ENCODE measurements at places on chromosomes 12 and 14.

- no peak for DNase-seq
Observed at GRCh38 chr14:61841145-61841544, 78.9 kb downstream of the SNAPC1 start.

DNA sequence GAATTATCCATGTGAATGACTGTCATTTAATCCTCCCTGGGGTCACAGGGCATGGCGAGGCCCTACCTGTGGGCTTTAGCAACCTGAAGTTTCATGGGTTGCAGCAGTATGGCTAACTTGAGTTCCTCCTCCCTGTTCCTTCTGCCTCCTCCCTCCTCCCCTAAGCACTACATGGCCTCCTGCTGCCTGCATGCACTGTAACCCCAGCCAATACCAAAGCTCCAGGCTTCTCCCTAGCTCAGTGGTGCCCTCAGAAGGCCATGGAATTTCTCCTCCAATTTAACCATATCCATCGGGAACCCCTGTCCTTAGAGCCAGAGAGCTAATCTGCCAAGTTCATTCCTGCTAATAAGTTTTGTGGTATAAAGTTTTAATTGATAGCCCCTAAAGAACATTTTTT lies 95.1 kb downstream of the NT5DC3 start:
- DNase-seq, result no peak

DNA sequence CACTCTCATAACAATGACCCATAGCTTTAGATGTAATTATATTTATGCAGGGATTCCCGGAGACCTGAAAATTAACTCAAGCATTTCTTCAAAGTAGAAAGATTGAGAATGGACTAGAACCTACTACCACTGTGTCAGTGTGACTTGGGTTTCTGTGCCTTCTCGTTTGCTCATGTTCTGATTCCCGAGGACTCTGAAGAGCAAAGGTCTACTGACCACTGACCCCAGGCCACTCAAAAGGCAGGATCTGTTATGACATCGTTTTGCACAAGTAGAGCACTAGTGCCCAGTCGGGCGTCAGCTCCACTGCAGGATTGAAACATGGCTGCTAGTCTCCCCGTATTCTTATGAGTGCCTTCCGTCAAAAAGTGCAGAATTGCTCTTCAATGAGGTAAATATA lies 53.8 kb upstream of the DHRS4 start:
- no peak for DNase-seq

DNA sequence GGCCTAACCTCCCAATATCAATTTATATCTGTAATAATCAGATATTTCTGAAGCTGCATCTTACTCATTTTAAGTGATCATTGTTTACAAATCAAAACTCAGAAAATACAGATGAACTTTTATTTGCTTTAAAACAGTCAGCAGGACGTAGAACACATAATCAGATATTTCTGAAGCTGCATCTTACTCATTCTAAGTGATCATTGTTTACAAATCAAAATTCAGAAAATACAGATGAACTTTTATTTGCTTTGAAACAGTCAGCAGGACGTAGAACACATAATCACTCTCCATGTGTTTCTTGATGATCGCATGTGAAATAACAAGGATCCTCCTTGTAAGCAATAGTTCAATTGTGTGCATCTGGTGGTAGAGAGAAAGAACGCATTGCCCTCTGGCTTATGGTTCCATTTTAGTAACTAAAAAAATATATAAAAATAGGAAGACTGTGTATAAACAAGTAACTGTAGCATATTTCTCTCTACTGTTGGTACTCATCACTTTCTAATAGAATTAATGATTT lies 15.0 kb upstream of the TMTC2 start:
- no peak for DNase-seq

- no peak for DNase-seq
Observed at GRCh38 chr12:110180591-110181005, 56.4 kb downstream of the IFT81 start.

GRCh38 chr12:106493531-106493930 lies 89.3 kb upstream of the RFX4 start:
- DNase-seq, result no peak

- DNase-seq, result no peak
Observed at GRCh38 chr14:51087031-51087441, 7.9 kb downstream of the TRIM9 start.

DNA sequence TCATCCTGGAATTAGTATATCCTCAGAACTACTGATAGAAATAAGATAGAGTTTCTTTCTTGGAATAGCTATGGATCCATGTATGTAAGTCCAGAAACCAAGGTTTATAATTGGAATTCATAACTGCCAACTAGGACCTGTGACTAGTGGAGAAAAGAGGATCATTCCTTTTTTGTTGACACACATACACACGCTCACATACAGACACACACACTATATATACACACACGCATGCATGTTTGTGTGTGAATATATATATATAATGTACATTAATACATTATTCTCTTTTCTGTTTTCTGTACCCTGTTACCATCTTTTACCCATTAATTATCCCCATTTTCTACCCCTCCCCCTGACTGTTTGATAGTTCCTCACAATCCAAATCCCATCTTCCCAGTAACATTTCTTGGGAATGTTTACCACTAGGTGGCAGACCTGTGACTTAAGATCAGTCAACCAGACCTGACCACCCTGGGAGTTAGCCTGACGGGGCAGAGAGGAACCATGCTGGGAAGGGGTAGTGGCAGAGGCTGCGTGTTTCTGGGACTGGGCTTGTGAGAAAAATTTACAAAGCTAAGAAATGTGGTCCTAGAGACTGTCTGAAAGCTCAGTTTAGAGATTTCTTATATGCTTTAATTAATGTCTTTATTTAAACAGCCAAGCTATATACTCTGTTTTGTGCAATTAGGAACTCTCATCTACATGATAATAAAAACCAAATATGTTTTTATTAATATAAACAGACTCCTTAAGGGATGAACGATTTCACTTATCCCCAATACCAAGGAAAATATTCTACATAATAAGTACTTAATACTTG lies 308.0 kb downstream of the PPFIA2 start:
- no peak for DNase-seq

DNA sequence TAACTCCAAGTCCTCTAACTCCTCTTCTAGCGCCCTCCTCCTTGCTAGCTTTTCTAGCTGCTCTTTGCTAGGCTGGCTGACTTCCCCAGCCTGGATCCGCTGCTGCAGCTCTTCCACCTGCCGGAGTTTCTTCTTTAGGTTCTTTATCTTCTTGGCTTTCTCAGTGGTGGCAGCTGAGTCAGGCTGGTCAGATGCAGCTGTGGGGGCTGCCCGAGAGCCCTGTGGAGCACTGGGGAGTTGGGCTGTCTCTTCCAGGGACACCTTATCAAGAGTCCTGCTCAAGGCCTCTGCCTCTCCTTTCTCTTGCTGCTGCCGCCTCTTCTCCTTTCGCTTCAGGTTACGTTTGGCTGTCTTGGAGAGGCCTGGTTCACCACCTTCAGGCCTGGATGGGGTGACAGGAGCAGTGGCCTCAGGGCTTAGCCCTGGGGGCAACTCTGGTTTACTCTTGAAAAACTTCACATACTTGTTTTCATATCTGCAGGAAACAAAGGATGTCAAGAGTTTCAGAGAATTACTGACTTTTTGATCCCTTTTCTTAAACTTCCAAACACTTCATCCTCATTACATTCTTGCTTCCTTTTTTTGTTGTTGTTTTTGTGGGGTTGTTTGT lies 25.7 kb downstream of the PYM1 start:
- DNase-seq, result no peak

GRCh38 chr14:34275078-34275477 lies 187.0 kb downstream of the SPTSSA start:
- no peak for DNase-seq

DNA sequence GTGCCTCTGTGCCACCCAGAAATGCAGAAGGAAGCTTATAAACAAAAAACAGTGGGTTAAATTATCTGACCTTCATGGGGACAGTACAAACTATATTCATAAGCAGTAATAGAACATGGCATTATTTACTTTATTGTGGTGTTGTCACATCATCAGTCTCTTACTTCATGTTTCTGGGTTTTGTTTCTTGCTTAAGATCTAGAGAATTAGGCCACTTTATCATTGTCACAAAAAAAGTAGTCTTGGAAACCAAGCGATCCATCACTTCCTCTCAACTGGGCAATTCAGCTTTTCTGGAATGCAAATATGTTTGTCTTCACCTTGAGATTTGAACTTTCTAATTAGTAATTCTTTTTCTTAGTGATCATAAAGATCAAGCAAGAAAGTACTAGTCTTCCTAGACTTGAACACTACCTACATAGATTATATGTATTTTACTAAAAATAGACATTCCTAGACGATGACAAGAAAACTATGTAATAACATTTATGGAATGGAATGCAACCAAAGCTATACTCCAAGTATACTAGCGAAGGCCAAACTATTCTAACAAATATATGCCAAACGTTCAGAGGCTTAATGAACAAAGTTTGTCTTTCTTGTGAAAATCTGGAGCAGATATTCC lies 363.4 kb downstream of the DAD1 start:
- no peak for DNase-seq

- no peak for DNase-seq
Observed at GRCh38 chr12:96420277-96420835, 20.1 kb upstream of the CDK17 start.

- no peak for DNase-seq
Observed at GRCh38 chr12:47551426-47551851, 154.4 kb downstream of the RPAP3 start.

DNA sequence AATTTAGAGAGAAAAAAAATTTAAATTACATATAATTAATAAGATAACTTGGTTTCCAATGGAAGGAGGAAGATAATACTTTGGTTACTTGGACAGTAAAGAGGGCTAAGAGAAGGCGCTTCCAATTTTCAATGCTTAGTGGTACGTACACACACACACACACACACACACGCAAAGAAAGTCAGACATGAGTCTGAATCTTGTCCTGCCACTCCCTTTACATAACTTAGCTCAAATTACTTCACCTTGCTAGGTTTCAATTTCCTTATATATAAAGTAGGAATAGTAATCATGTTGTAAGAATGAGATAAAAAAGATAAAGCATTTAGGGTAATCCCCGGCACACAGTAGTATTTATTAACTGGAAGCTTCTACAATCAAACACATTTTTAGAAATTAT lies 39.7 kb upstream of the VCPKMT start:
- no peak for DNase-seq

DNA sequence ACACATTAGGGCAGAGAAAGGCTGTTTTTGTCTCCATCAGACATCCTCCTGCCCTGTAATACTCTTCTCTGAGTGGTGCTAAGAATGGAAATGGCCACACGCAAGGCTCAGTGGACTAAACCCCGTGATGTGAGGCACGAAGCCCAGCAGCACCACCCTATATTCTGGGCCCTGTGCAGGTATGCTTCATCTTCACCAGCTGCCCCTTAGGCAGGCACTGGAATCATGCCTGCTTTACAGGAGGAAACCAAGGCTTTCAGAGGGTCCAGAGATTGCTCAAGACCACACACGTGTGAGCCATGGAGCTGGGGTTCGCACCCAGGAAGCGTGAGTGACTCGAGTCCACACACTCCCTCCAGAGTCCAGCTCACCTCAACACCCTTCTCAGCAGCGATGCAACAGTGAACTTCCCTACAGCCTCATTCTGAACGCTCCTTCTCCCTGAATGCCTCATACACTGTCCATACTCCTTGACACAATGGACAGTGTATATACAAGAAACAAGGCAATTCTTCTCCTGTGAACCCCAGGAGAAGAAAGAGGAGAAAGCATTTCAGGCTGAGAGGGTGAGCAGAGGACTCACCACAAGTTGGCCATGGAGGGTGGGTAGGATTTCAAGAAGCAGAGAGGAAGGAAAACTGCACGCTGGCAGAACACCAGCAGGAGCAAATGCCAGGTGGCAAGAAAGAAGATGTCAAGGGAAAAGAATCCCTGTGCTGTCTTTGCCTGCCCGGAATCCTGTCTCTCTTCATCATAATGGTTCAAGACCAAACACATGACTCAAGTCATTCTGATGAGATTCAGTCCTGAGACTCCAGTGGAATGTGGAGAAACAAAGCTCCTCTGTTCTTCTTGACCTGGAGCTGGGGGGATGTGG lies 39.1 kb downstream of the NT5DC3 start:
- DNase-seq, result no peak

DNA sequence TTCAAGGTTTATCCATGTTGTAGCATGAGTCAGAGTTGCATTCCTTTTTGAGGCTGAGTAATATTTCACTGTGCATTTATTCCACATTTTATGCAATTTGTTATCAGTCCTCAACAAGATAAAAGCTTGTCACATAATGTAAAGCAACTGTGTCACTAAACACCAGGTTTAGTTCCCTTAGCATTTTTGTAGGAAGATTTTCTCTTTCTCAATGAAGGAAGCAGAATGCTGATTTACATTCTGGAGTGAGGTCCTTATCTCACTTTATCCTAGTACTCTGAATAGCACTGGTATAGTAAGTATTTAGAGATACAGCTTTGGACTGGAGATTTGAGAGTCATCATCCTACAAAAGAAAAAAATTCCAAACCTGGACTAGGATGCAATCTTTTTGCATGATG lies 9.8 kb upstream of the EXD2 start:
- DNase-seq, result no peak

DNA sequence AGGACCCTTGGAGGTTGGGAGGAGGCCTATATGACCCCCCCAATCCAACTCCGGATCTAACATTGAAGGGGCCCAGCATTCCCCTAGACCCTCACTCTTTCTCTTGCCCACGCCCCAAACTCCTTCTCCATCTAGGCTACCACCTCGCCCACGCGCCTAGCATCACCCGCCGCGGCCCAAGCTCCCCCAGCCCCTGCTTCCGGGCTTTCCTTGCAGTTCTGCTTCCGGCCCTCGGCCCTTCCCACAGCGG lies 445 bp downstream of the CERS5 start:
- DNase-seq, result peak; percentile 18

GRCh38 chr12:7751394-7751793 lies 4.2 kb upstream of the CLEC4C start:
- no peak for DNase-seq

DNA sequence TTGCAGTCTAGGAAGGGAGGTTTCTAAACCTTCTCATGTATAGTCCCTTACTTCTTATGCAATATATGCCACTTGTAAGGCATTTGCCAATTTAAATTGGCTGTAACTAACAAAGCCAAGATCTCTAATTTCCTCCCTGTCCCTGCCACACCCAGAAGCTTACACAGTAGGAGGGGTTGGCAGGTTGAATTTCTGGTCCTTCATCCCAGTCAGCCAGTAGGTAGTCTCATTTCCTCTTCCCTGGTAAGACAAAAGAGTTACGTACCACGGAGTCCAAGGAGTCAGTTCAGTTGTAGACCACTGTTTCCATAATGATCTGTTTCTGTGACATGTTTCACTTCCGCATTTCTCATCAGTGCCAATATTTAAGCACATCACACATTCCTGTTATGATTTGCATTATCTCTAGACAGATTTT lies 47.0 kb upstream of the PLBD1 start:
- no peak for DNase-seq

DNA sequence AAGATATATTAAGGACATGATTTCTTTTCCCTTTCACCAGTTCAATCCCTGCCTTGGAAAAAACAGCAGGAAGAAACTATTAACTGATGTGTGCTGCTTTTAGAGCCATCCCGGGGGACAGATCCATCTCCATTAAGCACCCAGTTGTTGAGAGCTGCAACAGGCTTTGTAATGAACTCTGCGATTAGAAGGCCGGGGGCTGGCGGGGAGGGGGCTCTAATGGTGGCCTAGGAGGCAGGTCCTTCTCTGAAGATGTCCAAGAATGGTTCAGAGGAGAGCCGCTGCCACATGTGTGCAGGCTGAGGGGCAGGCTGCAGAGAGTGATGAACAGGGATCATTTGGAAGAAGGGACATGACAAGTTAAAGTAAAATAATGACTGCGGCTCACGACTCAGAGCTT lies 67.8 kb downstream of the GALNT8 start:
- no peak for DNase-seq

All from T-helper 2 cell (primary cell).